ENCODE measurements at places on chromosomes 7 and 10.

- no peak for DNase-seq
Observed at GRCh38 chr7:90326500-90326899, 5.4 kb upstream of the FAM237B start.

GRCh38 chr10:119241066-119241465, 33.7 kb downstream of the GRK5 start:
- DNase-seq = no peak

- DNase-seq = no peak
Observed at GRCh38 chr10:101217044-101217425, 12.2 kb downstream of the LBX1 start.

GRCh38 chr10:131748831-131749766, 151.7 kb upstream of the PPP2R2D start:
- DNase-seq = no peak

GRCh38 chr10:6995341-6995740, 415.3 kb upstream of the PRKCQ start:
- DNase-seq = no peak

- DNase-seq = no peak
Observed at GRCh38 chr7:40733114-40733513, 598.3 kb downstream of the SUGCT start.

GRCh38 chr7:128915271-128915819, 4.8 kb upstream of the KCP start:
- no peak for DNase-seq

- DNase-seq = no peak
Observed at GRCh38 chr7:685540-685939, 41.0 kb upstream of the DNAAF5 start.

DNA sequence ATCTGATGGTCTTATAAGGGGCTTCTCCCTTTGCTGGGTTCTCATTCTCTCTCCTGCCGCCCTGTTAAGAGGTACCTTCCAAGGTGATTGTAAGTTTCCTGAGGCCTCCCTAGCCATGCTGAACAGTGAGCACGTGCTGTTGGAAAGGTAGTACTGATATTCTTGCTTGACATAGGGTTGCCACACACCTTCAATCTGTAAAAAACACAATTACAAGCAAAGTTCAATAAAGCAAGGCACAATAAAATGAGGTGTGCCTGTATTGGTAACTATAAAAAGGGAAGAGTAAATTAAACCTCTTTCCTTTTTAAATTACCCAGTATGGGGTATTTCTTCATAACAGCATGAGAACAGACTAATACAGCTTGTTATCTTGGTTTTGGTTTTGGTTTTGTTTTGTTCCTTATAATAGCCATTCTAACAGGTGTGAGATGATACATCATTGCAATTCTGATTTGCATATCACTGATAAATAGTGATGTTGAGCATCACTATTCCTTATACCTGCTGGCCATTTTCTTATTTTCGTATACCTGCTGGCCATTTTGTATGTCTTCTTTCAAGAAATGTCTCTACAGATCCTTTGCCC, 164.9 kb upstream of the TRIM24 start:
- DNase-seq = no peak

DNA sequence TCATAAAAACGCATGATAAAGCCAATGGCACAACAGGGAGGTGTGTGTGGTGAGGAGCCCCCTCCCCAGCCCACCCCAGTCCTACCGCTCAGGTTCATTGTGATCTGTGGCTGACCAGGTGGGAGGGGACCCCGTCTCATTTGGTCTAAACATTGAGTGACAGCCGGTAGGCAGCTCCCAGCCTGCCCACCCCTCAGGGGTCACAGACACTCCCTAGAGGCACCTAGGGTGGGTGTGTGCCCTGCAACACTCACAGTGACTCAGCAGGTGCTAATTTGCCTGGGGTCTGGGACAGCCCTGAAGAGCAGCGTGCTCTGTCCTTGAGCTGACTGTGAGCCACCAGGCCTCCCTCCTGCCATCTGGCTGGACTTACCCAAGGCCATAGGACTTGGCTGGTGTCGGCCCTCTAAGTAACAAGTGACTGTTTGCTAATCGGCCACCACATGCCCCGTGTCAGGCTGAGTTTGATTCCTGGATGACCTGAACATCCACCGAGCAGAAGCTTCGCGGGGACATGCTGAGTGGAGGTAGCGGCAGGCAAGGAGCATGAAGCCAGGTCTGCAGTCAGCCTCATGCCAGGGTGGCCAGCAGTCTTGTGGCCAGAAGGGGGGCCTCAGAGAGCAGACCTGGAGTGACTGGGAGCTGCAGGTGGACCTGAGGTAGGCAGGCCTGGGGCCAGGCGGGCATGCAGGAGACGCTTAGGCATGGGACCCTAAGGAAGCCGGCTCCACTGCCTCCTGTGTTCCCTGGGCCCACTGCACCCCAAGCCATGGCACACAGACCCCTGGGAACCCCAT, 282.3 kb upstream of the SHH start:
- DNase-seq = no peak

DNA sequence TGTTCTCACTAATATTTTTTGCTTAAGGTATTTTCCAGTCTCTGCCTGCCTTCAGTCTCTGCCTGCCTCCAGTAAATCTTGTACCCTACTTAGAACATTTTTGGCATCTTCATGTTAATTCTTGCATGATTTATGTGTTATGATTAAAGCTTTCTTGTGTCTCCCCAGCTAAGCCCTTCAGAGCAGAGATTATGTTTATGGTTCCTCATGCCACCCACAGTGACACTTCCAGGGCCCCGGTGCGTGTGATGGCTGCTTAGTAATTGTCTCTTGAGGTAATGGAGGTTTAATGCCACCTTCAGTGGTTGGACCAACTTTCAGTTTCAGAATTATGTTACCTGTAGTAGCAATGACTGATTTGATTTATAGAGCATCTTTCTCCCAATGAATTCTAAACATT, 70.6 kb upstream of the MET start:
- DNase-seq = no peak

GRCh38 chr10:3588346-3588745, 196.7 kb downstream of the KLF6 start:
- no peak for DNase-seq

- DNase-seq = no peak
Observed at GRCh38 chr7:31640381-31640780, 46.6 kb upstream of the PPP1R17 start.

DNA sequence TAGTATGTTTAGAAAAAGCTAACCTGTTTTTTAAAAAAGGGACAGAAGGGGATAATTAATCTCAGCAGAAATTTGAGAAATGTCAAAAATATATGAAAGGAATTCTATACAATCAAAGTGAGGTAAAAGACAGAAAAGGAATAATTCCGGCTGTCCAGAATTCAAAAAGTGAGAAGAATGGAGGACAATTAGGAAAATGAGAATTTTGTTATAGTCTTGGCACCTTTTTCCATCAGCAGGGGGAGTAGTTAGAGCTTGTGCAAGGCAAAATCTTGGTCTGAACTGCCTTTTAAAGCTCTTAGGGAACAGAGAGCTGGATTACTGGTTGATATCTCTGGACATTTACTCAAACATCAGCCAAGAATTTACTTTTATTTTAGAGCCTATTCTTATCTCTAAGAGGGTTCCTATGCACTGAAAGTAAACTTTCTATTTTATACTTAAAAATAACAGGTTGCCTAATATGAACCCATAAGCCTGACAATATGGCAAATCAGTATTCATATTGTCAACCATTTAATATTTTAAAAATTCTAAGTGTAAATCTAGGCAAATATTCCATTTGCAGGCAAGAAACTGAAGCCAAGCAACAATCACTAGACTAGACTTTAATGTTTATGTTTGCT, 185.6 kb downstream of the ANK3 start:
- DNase-seq = no peak

- no peak for DNase-seq
Observed at GRCh38 chr7:77425101-77426051, 9.2 kb upstream of the GSAP start.

GRCh38 chr7:55939514-55940123, 12.1 kb upstream of the MRPS17 start:
- DNase-seq = no peak

- no peak for DNase-seq
Observed at GRCh38 chr7:45646996-45647825, 73.0 kb downstream of the ADCY1 start.

- peak; percentile 51 for DNase-seq
Observed at GRCh38 chr7:99997545-99998137, 17.8 kb upstream of the ZKSCAN1 start.

GRCh38 chr7:91266067-91266688, 1.9 kb downstream of the FZD1 start:
- DNase-seq = no peak

DNA sequence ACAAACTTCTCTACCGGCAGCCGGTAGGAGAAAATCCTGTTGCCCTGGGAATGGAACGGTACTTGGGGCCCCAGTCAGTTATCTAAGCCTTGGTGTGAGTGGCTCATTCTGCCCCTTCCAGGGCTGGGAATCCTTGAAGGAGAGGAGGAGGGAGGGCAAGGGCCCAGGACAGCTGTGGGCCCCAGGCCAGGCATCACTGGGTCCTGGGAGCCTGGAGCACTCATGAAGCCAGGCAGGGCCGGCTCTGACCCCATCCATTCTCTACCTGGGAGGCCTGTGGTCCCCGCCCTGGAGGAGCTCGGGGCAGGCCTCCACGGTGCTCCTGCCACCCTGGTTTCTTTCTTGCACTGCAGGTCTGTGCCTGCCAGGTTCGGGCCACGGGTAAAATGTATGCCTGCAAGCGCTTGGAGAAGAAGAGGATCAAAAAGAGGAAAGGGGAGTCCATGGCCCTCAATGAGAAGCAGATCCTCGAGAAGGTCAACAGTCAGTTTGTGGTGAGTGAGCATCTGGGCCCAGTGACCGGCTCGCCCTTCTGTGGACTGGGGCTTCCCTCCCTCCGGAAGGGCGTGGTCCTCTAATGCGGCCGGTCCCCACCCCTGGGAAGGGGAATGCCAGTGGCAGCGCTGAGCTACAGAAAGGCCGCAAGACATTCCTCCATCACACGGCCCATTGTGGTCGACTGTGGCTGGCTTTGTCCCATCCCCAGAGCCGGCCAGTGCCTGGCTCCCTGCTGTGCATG, 111.3 kb downstream of the RGS10 start:
- no peak for DNase-seq

DNA sequence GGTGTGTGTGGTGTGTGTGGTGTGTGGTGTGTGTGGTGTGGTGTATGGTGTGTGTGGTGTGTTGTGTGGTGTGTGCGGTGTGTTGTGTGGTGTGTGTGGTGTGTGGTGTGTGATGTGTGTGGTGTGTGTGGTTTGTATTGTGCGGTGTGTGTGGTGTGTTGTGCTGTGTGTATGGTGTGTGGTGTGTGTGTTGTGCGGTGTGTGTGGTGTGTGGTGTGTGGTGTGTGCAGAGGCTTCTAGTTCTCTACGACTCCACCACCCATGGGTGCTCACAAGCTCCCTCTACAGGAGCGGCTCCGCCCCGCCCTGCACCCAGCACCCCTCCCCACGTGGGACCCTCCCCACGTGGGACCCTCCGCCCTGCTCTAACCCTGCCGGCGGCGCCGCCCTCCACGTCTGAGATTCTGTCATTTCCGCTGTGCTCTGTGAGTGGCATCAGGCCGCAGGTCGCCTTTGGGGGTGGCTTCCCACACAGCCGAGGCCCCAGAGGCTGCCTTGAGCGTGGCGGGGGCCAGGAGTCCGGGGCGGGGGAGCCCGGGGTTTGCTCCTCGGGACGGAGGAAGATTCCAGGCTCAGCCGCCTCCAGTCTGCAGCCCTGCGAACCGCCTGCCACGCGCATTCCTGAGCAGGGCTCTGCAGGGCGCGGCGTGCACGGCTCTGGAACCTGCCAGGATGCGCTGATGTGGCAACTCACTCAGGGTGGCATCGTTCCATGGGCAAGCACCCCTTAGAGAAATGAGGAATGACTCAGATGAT, 37.0 kb upstream of the DNAJB6 start:
- no peak for DNase-seq

GRCh38 chr10:132783940-132784865, 1.7 kb downstream of the NKX6-2 start:
- DNase-seq = no peak

DNA sequence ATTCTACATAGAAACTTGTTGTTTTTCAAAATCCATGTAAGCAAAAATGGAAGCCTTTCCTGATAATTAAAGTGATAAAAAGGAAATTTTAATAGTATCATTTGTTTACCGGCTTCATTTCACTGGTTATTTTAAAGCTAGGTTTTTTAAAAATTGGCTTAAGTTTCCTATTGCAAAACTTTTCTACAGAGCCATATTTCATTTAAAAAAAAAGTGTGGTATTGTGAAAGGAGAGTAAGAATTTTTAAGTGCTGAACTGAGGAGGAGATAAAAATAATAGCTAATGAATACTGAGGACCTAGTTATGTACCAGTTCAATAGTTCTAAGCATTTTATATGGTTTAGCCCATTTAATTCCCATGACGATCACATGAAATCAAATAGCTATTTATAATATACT, 172.2 kb upstream of the COL1A2 start:
- no peak for DNase-seq
